ENCODE measurements at places on chromosomes 3 and 15. TPM values are rescaled to one million over a fixed set of nuclear protein-coding genes. Genes with fewer than 3 reads are reported as not detected.

DNA sequence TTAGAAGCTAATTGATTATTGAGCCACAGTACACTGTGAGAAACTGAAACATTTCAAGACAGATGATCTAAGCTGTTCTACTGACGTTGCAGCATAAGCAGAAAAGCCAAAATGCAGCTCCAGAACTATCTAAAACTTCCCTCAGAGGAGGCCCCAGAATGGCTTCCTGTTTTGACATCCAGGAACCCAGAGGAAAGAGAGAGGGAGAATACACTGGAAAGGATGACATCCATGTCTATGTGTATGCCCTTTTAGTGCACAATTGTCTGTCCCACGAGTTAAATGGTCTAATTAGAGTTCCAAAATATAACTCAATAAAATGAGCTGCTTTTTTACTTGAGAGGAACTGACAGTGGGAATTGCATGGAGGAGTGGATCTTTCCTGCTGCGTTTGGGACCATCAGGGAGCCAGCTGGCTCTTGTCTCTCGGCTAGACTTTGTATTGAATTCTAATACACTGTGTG lies 688.1 kb downstream of the ZNF385D start:
- DNase-seq = no peak

The GASK1A gene
- not detected for total RNA-seq

GRCh38 chr15:40008061-40008765 lies 30.8 kb downstream of the SRP14 start:
- no peak for DNase-seq

The FANCD2OS gene
- total RNA-seq = not detected

GRCh38 chr15:26374806-26375205 lies 398.1 kb downstream of the GABRB3 start:
- no peak for DNase-seq

DNA sequence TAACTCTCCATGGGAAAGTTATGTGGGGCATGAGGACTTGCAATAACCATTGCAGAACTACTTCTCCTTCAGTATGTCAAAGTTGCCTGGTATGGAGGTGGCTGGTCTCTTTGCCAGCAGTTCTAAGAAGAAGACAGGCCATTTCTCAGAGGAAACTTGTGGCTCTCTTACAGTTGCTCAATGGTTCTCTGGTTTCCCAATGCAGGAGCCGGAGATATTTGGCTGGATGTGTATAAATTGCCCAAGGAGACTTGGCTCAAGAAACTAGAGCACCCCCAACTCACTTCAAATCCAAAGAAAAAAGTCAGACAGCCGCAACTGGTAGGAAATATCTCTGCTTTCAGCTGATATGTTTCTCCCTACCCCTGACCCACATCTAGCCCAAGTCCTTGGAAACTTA lies 24.2 kb downstream of the WDR93 start:
- DNase-seq = no peak

- DNase-seq = no peak
Observed at GRCh38 chr3:116046350-116046749, 398.9 kb downstream of the LSAMP start.

The CELF6 gene
- total RNA-seq = 1.5 TPM

GRCh38 chr15:41860049-41860828 lies 21.6 kb downstream of the PLA2G4B start:
- DNase-seq = no peak

- DNase-seq = no peak
Observed at GRCh38 chr15:35490511-35490910, 55.5 kb downstream of the DPH6 start.

GRCh38 chr15:89121414-89121813 lies 33.2 kb downstream of the ABHD2 start:
- no peak for DNase-seq

The TM4SF18 gene
- 148 TPM for total RNA-seq

- DNase-seq = no peak
Observed at GRCh38 chr3:17831366-17831765, 88.9 kb upstream of the TBC1D5 start.

All from glomerular endothelial cell (primary cell).